Stomach (tissue), 19 donors: ENCODE measurements at places on chromosomes 5 and 9. TPM values are rescaled to one million over a fixed set of nuclear protein-coding genes. Genes with fewer than 3 reads are reported as not detected.

LMBRD2 gene
- polyA plus RNA-seq, result 1.4 TPM

RORB gene
- 0.08 TPM for polyA plus RNA-seq

ADGRD2 gene
- not detected for polyA plus RNA-seq

SLC34A3 gene
- polyA plus RNA-seq, result 0.53 TPM

OR1J2 gene
- polyA plus RNA-seq, result not detected

SAXO1 gene
- polyA plus RNA-seq, result not detected

SELENOP gene
- polyA plus RNA-seq, result 83.5 TPM

GMCL2 gene
- polyA plus RNA-seq, result not detected

SPAAR gene
- polyA plus RNA-seq, result 0.68 TPM

DBH gene
- polyA plus RNA-seq, result not detected

LRRC70 gene
- polyA plus RNA-seq, result 2.9 TPM

FCN2 gene
- polyA plus RNA-seq, result not detected

SLC6A19 gene
- polyA plus RNA-seq, result 0.13 TPM

RALGDS gene
- polyA plus RNA-seq, result 32.8 TPM

AGXT2 gene
- not detected for polyA plus RNA-seq

LECT2 gene
- polyA plus RNA-seq, result not detected

SPATA31C1 gene
- polyA plus RNA-seq, result not detected

PCDHGB5 gene
- polyA plus RNA-seq, result 0.75 TPM

NR4A3 gene
- 3.9 TPM for polyA plus RNA-seq
